ENCODE measurements at places on chromosomes 11 and 22.

GRCh38 chr11:75203138-75203537 is 37.4 kb upstream of the TPBGL start:
- no peak for DNase-seq

DNA sequence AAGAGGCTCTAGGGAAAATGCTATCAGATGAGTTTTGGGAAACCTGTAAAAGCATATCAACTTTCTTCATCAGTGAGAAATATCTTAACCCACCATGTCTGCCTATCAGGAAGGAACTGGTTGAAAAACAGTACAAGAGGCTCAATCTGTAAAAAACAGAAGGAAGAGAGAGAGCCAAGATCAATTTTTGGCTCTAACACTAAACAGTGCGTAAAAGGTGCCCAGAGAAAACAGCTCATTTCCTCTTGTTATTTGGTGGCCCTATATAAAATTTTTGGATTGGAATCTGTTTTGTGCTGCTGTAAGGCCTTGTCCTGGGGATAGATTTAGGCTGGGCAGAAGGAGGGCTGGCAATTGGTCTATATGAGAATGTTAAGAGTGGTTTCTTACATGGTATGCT is 12.1 kb downstream of the MS4A2 start:
- DNase-seq: no peak

DNA sequence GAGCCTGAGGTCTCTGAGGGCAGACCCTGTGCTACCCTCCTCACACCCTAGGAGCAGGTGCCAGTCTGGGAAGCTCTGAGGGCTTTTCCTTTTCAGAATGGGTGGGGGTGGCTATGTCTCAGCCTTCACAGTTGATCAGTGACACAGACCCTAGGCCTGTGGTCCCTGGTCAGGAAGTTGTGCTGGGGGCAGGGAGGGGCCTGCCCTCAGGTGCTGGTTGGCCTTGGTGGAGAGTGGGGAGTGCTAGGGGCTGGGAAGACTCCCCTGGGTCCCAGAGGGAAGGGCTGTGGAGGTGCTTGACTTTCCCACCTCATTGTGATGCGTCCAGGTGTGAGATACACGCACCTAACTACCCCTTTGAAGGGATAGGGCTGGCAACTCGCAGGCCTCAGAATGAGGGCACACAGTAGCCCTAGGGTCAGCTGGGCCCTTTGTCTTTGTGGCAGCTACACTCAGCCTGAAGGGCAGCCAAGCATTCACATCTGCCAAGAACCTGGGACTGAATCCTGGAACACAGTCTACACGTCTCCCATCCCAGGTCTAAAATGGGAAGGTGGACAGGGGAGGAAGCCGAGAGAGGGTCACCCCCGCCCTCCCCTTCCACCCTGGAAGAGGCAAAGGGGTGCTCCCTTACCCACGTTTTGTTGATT is 31.2 kb upstream of the ATXN10 start:
- DNase-seq: no peak

GRCh38 chr11:120899720-120900119 is 124.2 kb upstream of the TBCEL start:
- DNase-seq: no peak

DNA sequence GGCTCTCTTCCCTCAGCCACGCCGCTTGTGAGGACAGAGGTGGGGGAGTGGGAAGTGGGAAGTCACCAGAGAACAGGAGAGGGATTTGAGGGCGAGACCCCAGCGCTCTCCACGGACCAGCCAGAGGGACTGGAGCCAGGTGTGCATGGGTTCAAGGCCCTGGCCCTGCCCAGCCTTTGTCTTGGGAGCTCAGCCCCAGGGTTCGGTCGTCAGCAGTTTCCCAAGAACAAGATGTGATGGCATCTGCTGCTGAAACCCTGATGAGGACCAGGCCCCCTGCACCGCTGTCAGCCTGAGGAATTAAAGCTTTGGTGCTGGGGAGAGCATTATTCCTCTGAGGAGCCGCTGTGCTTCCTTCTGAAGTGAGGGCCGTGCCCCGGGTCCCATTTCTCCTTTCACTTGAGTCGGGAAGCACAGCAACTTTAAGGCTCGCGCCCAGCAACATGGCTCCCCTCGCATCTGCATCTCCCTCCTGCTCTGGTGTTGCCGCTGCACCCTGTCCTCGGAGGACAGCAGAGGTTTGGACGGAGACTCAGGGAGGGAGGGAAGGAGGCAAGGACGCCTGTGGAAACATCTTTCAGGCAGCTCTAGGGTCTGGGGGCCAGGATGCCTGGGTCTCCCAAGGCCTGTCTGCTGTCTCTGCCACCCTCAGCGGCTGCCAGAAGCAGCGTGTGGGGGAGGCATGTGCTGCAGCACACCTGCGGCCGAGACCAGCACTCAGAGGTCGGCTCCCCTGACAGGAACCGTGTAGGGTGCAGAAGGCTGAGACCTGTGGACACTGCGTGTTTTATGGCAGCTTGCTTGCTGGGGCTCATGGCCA is 3.8 kb downstream of the IFITM5 start:
- no peak for DNase-seq

DNA sequence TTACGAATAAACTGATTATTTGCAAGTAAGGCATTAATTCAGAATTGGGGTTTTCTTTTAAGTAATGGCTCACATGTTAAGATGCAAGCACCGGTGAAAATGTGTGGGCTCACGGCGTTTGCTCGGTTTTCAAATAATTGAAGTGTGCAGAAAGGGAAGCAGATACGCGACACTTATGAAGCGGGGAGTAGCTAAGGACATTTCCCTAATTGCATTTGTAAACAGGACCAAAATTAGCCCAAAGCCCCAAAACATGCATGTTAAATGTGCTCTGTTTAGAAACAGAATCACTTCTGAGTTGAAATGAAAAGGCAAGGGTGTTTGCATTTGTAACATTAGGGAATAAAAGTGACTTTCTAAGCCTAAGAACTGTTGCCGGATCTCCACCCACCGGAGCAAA is 61.3 kb downstream of the ELFN2 start:
- no peak for DNase-seq

DNA sequence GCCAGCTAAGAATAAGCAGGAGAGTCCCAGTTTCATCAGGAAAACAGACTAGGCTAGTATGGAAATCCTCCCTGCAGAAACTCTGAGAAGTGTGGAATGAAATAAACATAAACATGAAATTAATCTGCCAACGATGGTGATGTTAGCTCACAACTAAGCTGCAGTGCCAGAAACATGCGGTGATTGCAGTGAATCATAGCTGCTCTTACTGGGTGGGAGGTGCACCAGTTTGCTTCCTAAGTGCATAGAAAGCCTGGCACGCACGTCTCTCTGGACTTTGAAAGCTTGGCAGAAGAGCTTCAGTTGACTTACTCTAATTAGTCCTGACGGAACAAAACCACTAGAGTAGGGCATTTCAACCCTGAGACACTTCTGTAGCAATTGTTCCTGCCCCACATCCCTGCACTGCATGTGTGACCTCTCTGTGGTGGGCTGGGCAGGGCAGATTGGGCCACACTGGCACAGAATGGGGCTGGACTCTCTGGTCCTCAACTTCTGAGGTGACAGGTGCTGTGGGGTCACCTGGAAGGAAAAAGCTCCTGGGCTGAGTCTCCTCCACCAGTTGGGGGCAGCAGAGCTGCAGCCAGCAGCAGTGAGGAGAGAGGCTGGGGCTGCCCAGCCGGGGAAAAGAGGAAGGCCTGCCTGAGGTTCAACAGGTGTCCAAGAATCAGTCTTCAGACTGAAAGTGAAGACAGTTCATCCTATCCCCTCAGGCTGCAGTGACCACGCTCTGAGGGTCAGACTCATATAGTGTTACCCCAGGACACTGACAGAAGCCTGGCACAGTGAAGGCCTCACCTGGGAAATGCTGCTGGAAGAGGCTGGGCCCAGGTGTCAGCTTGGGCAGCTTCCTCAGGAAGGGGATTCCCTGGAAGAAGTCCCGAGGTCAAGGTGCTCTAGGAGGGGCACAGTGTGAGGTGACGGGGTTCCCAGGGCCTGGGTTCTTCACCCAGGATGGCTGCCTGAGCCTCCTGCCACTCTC is 40.5 kb downstream of the GGTLC2 start:
- no peak for DNase-seq

Measured in NCI-H1105 treated with DMSO at 0.1 percent for 48 hours (cell line).